ENCODE measurements at places on chromosomes 16 and 17.

DNA sequence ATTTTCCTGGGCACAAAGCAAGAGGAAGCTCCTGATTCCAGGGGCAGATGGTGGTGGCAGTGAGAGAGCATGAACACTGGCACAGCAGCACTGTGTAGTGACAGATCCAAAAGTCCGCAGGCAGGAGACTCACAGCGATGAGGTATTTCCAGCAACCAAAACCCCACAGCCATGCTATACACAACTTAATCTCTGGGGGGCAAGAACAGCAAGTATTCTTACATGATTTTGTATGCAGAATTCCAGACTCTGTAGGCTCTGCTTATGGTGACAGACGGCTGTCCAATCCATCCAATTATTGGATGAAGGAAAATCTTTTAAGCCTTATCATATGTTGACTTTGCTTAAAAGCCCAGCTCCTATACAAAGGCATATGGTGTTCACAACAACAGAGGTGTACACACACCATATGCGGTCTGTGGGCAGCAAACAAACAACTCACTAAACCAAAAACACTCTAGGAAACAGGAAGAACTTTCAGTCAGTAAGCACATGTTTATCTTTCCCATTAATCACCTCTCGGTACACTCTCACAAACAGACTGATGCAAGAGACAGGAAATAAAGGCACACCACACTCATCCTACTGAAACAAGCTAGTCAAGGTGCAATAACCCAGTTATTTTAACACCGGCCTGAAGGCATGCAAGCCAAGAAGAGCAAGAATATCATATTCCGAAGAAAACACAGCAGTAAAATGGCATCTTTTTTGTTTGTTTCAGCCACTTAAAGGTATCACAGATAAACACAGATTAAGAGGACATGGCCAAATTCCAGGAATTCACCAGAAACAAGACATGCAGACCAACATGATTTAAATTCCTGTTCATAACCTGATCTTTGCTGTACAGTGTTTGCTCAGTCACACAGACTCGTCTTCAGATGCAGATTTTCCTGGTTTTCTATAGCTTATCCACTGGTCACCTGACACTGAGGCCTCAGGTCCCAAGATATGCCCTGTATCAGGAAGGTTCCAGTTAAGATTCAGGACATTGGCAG lies 47.8 kb downstream of the ERN1 start:
- DNase-seq, result peak; percentile 18

DNA sequence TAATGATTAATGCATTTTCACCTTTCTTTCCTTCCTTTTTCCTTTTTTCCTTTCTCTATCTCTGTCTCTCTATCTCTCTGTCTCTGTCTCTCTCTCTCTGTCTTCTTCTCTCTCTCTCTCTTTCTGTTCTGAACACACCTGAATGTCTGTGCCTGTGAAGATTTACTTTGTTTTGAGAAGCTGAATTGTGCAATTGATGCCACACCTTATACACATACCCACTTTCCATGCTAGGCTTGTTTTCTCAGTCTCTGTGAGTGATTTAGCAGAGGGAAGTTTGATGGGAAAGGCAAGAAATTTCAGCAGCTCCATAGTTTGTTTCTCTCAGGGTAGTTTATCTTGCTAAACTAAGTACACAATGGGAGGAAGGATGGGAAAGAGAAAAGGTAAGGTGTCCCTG lies 9.3 kb upstream of the CAPNS2 start:
- DNase-seq, result no peak

DNA sequence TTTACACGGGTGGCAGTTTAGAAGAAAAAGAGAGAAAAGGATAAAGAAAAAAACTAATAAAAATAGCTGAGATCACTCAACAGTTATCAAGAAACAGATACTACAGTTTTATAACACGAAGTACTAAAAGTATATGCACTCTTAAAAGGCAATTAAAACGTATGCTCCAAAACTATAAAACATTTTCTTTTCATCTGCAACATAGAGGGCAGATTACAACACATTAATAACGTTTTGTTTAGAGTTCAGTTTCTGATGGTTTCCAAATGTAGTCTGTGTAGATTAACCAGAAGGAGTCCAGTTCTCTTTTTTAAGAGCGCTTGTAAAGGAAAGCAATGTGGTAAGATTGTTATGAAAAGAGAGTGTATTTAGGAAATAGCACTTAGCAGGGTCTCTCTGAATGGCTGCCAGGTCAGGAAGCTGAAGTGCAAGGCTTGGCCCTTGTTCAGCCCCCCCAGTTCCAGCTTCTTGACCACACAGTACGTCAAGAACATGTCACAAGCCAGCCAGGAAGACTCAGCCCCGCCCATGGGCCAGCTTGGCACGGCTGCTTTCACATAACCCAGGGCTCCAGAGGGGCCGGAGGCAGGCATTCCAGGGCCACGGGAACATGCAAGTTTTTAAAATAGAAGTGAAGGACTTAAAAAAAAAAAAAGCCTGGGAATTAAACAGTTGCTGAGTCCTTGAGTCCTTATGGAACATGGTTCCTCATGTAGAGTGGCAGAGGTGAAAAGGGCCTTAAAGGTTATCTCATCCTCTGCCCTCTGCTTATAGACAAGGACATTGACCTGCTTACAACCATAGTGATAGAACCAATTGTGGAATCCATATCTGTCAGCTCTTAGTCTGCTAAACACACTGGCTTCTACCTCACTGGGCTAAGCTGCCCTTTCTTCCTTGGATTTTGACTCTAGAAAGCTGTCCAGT lies 147.4 kb upstream of the TBX2 start:
- peak; percentile 1 for DNase-seq

GRCh38 chr16:82703161-82703560 lies 76.4 kb downstream of the CDH13 start:
- DNase-seq, result no peak

- no peak for DNase-seq
These were observed 1.7 kb downstream of the NRN1L start for GRCh38 chr16:67886387-67886786.

DNA sequence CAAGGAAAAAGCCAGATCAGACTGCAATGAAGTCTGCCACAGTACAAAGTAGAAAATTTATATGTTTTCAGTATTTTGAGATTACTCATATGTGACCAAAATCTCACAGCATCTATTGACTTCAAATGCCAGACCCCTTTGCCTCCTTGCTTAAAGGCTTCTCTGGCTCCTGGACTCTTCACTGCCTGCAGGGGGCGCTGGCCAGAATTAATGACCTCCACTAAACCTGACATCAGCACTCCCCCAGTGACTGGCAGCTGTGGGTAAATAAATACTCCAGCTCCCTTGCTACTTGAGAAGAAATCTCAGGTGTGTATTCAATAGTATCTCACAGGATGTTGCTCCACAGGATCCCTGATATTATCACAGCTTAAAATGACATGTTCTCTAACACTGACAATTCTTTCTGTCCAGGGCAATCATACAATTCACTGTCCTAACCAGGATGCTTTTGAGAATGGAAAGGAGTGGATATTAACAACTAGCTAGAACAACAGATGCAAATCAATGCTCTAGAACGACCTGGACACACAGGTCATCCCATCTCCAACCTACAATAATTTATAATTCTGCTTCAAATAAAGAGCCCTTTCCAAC lies 4.0 kb downstream of the BECN1 start:
- peak; percentile 42 for DNase-seq

- DNase-seq, result no peak
These were observed 28.1 kb downstream of the CBFA2T3 start for GRCh38 chr16:88948781-88949490.

- DNase-seq, result no peak
These were observed 154.8 kb downstream of the VPS53 start for GRCh38 chr17:559551-560431.

GRCh38 chr16:51399908-51400670 lies 249.0 kb upstream of the SALL1 start:
- DNase-seq, result no peak

DNA sequence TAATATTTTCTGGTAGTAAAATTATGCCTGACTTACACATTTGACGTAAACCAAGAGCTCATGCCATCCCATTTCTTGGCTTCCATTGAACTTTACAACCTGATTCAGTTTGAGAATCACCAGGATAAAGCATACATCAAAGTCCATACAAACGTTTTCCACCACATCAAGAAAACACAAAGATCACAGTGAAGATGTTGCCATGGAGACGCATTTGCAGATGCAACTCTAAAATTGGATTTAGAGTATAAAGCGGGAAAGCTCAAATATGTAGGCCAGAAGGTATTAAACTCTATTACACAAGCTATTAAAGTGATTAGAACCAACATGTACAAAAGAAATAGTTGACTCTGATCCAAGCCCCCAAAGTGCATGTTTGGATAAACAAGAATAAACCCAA lies 10.4 kb downstream of the C16orf46 start:
- no peak for DNase-seq

DNA sequence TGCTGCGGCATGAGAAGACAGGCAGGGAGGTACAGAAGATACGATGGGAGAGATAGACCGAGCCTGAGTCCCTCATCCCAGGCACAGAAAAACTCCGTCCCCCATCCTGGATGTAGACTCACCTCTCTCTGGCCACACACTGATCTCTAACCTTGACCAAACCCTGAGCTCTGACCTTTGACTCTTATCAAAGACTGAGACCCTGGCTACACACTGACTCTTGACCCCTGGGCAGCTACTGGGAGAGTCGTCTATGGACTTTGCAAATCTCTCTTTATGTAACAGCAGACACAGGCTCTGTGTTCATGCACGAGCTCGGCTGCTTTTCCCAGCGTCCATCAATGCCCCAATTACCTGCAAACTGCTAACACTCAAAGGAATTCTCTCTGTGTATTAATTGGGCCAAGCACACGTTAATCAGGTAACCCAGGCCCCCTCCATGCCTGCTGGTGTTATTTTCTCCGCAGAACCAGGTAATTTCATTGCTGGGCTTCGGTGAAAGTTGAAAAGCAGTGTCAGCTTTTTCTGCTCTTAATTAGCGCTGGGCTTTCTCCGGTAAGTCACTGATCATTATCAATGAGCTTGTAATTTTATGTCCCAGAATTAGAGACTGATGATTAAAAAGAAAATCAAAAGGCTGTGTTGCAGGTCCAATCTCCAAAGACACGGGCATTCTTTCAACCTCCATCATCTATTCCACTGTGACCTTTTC lies 179.4 kb upstream of the NLRP1 start:
- no peak for DNase-seq

- DNase-seq, result peak; percentile 85
These were observed at the start of gene CNP for GRCh38 chr17:41966463-41967140. Gene CNP, plus strand, starts transcription at chr17:41966795. Its CDS starts 90 bp downstream, at chr17:41966885.

DNA sequence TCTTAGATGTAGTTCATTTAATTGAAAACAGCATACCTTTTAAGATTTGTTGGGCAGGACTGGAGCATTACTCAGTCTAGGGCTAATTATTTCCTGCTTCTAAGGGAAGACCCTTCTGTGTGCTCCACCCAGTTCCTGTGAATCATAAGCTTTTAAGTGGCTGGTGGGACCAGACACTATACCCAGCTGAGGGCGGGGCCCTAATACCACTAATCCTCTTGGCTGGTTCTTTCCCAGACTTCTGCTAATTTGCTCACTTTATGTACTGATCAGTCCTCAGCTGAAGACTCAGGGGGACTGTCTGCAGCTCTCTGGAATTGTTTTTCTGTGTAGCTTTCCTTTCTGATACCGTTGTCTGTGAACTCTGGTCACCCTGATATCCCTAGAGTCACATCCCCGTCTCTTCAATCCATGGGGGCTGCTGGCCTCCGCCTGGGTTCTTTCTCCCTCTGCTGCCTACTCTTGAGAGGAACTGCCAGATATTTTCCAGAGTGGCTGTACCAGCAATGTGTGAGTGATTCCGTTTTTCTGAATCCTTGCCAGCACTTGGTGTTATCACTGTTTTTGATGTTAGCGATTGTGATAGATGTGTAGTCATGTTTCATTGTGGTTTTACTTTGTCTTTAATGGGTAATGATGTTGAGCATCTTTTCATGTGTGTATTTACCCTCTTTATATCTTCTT lies 35.1 kb downstream of the MFSD11 start:
- peak; percentile 43 for DNase-seq

DNA sequence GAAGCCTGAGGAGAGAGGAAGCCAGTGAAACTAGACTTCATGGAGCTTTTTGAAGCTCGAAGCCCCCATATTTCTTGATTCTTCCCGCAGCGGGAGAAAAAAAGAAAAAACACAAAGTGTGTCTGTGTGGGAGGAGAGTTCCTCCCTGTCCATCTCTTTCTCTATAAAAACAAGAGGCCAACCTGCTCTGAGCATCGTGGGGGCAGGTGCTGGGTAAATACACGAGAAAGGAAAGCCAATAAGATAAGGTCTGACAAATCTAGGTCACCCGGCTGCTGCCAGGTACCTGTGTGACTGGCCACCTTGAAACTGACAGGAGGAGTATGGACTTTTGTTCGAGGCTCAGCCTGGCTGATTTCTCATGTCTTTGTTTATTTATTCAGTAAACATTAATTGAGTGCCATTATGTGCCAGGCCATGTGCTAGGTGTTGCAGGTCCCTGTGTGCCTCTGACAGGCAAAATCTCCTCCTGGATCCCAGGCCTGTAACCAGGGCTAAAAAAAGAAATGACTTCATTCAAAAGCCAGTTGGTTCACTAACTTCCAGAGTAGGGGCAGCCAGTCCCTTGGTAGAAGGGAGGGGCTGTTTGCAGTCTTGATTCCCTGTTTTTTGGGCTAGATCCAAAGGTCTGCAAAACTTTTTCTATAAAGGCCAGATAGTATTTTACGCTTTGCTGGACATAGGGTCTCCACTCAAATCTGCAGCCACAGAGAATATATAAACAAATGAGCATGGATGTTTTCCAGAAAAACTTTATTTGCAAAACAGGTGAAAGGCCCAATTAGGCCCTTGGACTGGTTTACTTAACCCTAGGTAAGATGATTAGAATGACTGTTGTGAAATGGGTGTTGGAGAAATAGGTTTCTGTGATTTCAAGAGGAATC lies 35.6 kb downstream of the YPEL2 start:
- DNase-seq, result no peak

GRCh38 chr17:45342871-45343526 lies 26.2 kb upstream of the MAP3K14 start:
- no peak for DNase-seq

DNA sequence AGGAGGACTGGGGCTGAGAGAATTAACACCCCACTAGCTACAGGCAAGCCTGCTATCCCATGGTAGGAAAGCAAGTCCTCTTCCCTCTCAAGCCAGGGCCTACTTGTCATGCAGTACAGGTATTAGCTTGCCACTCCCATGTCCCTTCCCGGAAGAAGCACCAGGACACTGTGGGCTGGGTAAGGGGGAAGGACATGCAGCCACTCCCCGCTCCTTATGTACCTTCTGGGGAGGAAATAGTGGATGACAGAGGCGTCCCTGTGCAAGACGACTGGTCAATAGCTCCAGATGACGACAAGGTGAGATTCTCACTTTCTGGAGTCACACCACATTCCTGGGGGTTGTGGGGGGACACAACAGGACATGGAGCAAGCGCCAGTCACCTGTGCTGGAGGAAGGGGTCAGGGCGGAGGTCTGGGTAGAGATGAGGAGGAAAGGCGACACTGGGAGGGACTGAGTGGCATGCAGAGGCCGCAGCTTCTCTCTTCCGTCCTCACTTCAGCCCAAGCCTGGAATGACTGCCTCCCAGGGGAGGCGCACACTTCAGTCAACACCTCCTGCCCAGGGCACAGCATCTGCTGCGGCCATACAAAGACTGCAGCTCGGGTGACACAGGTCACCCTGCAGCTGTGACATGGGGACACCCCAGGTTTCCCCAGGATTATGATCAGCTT lies 15.1 kb upstream of the FOXJ1 start:
- no peak for DNase-seq
